Endothelial cell (in vitro differentiated cells): ENCODE measurements at places on chromosomes 12 and 14. TPM values are rescaled to one million over a fixed set of nuclear protein-coding genes. Genes with fewer than 3 reads are reported as not detected.
A peak's percentile ranks its signal among the peaks of the same experiment; 100 is the strongest.

- no peak overlapping the region for H3K27ac ChIP-seq
- no peaks in the 10 kb centered on the region for H3K4me1 ChIP-seq
- no peak overlapping the region for H3K4me3 ChIP-seq
- no peak for DNase-seq
Measured at GRCh38 chr14:103296007-103296406, 38.0 kb upstream of the EIF5 start.

DNA sequence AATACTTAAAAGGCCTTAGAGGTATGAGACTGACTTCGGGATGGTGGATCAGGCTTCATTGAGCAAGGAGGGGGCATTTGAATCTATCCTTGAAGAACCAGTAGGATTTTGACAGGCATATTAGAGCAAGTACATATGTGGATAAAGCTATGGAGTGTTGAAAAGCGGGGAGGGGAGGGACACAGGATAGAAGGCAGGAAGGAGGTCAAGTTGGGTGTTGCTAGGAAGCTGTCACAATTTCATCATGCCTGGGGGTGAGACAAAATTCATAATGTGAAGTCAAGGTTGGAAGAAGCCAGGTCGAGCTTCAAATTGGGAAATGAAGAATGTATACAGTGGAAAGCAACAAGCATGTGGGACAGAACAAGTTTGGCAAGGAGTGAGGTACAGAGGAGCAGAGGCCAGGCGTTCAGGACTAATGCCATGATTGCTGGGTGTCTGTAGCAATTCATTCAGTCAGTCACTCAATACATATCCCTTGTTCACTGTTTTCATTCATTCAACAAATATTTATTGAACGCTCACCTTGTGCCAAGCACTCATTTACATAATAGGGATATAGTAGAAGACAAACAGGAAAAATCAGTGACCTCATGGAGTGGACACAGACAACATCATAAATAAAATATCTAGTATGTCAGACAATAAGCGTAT, 58.3 kb upstream of the LTA4H start:
- H3K36me3 ChIP-seq: peaks cover 12% of the 10 kb centered on the region
- H3K4me3 ChIP-seq: peak overlapping the region; percentile 21
- H3K4me1 ChIP-seq: peaks cover 21% of the 10 kb centered on the region
- DNase-seq: no peak
- H3K27ac ChIP-seq: peak overlapping the region; percentile 70
- H3K27me3 ChIP-seq: peaks cover 4% of the 10 kb centered on the region

PTGER2 gene
- not detected for total RNA-seq

- H3K36me3 ChIP-seq: no peaks in the 10 kb centered on the region
- no peak overlapping the region for H3K27ac ChIP-seq
- H3K4me3 ChIP-seq: no peak overlapping the region
- H3K27me3 ChIP-seq: no peaks in the 10 kb centered on the region
- no peak for DNase-seq
- no peaks in the 10 kb centered on the region for H3K4me1 ChIP-seq
Measured at GRCh38 chr14:85233756-85234155, 296.2 kb upstream of the FLRT2 start.

- H3K27me3 ChIP-seq: no peaks in the 10 kb centered on the region
- no peaks in the 10 kb centered on the region for H3K36me3 ChIP-seq
- H3K4me1 ChIP-seq: peaks cover 3% of the 10 kb centered on the region
- H3K4me3 ChIP-seq: no peak overlapping the region
- DNase-seq: no peak
Measured at GRCh38 chr12:85626001-85626783, 210.0 kb downstream of the RASSF9 start.

DNA sequence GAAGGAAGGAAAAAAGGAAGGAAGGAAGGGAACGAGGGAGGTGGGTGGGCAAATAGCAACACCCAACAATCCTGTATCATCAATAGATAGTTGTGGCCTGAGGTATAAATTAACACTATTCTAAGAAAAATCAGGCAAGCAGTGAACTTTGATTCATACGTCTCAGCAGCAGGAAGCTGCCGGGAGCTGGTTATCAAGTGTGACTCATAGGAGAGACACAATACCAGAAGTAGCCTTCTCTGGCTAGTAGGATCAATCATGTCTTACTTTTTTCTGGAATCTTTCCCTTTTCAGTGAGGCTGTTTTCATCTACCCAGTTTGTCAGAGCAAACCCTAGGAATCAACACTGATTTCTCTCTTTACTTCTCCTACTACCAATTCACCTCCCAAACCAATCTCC, 780.5 kb downstream of the NRXN3 start:
- no peak overlapping the region for H3K4me3 ChIP-seq
- H3K36me3 ChIP-seq: no peaks in the 10 kb centered on the region
- H3K27me3 ChIP-seq: no peaks in the 10 kb centered on the region
- H3K4me1 ChIP-seq: peaks cover 9% of the 10 kb centered on the region

DNA sequence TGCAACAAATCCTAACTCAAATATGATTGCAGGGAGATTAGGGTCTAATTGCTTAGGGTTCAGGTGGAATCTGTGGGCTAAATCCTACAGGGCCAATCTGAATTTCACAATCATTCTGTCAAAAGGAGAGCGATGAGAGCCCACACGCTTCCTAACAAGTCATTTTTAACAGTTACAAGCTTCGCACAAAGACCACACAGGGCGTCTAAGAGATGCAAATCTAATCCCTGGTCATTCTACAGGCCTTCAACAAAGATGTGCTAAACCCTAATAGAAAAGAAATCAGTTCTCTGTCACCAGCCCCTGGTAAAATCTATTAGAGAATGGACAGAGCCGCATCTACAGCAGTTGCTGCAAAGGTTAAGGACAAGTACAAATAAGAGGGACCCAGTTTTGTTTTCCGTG, 15.3 kb downstream of the NKX2-1 start:
- peaks cover 15% of the 10 kb centered on the region for H3K4me1 ChIP-seq
- DNase-seq: no peak
- H3K4me3 ChIP-seq: no peak overlapping the region
- H3K36me3 ChIP-seq: no peaks in the 10 kb centered on the region

GRCh38 chr12:3728686-3729085, 24.2 kb downstream of the CRACR2A start:
- no peak for DNase-seq
- peaks cover 18% of the 10 kb centered on the region for H3K4me1 ChIP-seq
- peaks cover 4% of the 10 kb centered on the region for H3K27me3 ChIP-seq
- H3K27ac ChIP-seq: no peak overlapping the region

NEUROD4 gene
- total RNA-seq: not detected

GRCh38 chr12:1421091-1421846, 173.1 kb downstream of the FBXL14 start:
- H3K27ac ChIP-seq: no peak overlapping the region
- peak overlapping the region; percentile 1 for H3K4me3 ChIP-seq
- no peak for DNase-seq
- peaks cover 2% of the 10 kb centered on the region for H3K4me1 ChIP-seq

OSBPL8 gene
- 82.3 TPM for total RNA-seq

DNA sequence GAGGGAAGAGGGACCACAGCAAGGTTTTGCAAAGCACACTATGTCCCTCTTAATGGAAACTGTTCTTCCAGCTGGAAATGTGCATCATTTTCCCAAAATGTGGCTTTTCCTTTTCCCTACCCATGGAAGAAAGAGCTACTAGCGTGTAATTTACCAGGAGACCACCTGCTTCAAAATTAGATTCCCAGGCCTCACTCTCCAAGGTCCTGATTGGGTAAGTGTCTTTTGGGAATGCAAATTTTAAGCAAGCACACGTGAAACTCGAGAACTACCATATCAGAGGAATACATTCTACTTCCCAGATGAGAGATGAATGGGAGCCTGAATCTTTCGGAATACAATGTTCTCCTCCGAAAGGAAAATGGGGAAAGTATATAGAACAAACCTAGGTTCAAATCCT, 201.6 kb upstream of the NOS1 start:
- H3K36me3 ChIP-seq: no peaks in the 10 kb centered on the region
- no peaks in the 10 kb centered on the region for H3K27me3 ChIP-seq
- no peak overlapping the region for H3K4me3 ChIP-seq
- no peaks in the 10 kb centered on the region for H3K4me1 ChIP-seq
- no peak for DNase-seq
